Mucosa of gallbladder (tissue), 1 donor: ENCODE measurements at places on chromosomes 1 and 21.

DNA sequence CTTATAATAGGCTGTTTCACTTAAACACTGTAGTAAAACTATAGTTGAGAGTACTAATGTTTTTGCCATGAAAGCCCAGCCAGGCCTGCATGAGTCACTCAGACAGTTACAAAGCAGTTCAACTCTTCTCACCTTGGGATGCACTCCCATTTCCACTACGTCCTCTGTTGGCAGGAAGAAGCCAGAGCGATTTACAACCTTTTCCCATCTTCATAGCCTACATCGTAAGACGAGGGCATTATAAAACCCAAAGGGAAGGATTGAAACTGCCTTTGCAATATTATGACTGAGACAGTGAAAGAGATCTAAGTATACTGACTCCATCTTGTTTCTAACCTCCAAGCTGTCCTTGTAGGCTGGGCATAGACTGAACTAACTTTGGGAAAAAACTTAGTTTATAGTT lies 71.8 kb upstream of the CSF1 start:
- no peak for DNase-seq

DNA sequence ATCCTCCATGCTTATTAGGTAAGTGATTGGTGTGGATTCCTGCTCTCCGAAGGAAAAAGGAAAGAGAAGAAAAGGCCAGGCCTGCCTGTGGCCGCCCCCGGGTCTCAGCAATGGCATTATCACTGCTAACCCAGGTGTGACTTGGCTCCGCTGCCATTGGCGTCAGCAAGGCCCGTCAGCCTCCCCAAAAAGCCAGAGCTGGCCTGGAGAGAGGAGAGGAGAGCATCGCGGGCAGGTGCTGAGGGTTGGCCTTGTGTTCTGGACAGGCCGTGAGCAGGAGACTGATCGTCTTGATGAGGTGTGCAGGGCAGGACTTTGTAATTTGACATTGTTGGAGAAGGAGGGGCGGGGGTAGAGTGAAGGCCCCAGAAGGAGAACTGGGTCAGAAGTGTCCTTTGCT lies 186.4 kb downstream of the CAMTA1 start:
- DNase-seq = no peak

GRCh38 chr1:6157132-6157527 lies 23.0 kb downstream of the CHD5 start:
- DNase-seq = no peak

DNA sequence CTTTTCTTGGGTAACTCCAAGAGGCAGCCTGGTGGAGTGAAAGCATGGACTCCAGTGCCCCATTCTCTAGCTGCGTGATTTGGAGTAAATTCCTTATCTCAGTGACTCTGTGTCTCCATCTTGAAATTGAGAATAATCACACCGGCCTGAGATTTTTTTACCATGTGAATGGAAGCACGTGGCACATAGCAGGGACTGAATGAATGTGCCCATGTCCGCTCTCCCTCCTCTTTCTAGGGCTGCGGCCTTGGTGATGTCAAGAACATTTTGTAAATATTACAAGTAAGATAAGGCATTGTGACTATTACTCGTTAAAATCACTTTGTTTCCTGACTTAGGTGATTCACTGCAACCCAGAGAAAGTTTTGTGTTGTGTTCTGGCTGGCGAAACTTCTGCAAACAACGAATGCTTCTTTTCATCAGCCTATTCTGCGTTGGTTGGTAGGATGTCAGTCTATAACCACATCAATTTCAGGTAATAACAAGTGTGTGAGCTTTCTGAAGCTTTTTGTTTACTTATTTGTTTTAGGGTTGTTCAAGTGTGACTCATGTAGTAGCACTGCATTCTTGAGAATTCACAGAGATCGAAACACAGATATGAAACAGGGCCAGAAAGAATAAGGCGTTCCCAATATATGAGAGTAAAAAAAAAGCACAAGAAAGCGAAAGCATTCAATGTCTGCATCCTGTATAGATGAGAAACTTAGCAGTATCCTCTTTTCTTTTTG lies 135.7 kb upstream of the SLC45A1 start:
- DNase-seq = peak; percentile 74

- DNase-seq = no peak
These were observed 2.3 kb upstream of the TCP10L start for GRCh38 chr21:32587651-32588050.

GRCh38 chr1:29756085-29756484 lies 519.8 kb downstream of the PTPRU start:
- no peak for DNase-seq

- DNase-seq = no peak
These were observed 147.9 kb downstream of the GREM2 start for GRCh38 chr1:240464099-240464498.

DNA sequence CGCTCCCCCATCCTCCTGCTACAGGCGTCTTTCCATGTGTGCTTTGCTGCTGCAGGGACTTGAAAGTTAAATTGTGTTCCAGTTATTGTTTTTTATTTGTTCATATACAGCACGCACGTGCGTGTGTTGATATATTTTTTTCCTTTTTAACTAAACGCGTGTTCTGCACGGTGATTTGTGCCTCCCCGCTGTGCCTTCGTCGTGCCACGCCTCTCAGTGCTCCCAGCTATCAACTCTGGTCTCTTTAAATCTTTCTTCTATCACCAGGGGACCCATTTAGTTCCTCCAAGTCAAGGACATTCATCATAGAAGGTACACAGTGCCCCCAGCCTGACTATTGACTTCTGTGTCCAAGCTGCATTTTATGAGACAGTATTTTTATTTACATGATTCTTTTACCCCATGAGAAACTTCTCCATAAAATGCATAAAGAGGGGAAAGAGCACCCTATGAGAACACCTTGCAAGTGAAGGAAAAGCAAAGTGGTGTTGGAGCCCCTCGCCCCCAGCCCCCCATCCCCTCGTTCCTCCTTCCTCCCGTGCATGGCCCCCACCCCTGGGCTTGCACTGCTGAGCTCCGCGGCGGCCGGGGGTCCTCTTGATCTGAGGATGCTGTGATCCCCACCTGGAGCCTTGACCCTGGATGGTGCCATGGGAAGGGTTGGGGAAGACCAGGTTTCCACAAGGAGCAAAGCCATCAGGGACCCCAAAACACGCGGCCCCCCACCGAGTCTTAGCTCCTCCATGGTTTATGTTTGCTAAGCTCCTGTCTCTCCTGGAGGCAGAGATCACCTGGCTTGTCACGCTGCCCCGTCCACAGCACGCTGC lies 45.5 kb downstream of the KCNAB2 start:
- DNase-seq = no peak

DNA sequence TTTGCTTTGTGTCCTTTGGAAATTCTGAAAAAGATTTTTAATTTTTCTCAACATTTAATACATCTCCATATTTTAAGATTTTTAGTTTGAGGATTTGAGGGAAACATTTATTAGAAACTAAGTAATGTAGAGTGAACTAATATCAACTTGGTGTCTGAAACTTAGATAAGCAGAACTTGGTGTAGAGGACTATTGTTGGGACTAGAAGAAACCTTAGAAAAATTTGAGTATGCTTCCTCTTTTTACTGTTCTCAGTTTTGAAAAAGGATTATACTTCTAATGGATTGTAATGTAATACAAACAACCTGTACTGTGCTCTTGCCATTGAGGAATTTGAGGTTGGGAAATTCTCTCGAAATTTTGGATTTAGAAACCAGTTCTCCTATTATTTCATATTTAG lies 2.4 kb downstream of the FNBP1L start:
- DNase-seq = no peak

- DNase-seq = no peak
These were observed 2.8 kb downstream of the TGFB2 start for GRCh38 chr1:218347723-218348627.

GRCh38 chr1:26359981-26360806 lies 6.3 kb upstream of the CRYBG2 start:
- DNase-seq = no peak

- no peak for DNase-seq
These were observed 511.0 kb downstream of the OMA1 start for GRCh38 chr1:58035523-58035922.

- no peak for DNase-seq
These were observed 94.3 kb downstream of the DIRAS3 start for GRCh38 chr1:67956116-67956515.

- DNase-seq = no peak
These were observed 26.6 kb upstream of the CDC14A start for GRCh38 chr1:100325415-100326324.

DNA sequence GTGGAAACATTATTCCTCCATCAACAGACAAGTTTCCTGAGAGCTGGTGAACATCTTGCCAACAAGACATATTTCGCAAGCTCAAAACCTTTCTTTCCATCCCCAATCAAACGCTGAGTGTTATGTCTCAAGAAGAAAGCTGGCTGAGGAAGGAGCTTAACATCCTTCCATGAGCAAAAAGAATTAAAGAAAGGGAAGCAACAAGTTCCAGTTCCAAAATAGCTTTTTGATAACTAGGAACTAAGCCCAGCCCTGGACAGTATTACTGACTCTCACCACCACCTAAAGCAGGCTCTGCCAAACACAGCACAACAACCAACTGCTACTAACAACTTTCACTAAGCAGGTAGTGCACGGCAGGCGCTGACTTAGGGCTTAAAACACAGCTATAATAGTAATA lies 50.2 kb downstream of the CAPZB start:
- DNase-seq = no peak

DNA sequence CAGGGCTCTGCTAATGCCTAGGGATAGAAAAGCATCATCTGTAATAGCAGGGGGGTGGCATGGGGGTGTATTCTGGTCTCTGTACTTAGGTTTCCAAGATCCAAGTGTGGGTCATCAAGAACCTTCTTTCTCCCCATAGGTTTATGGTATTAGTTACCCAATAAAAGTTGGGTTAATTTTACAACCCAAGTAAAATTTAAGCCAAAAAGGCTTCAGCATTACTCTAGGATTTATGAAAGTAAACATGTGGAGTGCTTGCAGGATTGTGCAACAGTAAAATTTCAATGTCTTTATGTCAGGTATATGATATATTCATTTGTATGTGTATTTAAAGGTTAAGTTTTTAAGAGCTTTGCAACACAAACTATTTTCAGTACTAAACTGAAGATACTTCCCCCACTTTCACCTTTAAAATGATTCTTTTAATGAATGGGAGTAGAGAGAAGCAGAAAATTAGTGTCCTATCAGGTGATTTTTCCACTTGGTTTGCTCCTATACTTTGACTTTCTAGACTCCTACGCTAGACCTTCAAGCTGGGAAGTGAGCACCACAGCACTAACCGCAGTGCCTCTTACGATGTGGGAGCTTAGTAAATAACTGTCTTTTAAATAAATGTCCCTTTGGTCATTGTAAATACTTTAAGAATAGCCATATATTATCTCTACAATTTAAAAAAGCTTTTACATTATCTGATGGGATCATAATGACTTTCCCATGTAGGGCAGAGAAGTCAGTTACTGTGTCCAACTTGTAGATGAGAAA lies 67.8 kb upstream of the UBE2U start:
- no peak for DNase-seq

DNA sequence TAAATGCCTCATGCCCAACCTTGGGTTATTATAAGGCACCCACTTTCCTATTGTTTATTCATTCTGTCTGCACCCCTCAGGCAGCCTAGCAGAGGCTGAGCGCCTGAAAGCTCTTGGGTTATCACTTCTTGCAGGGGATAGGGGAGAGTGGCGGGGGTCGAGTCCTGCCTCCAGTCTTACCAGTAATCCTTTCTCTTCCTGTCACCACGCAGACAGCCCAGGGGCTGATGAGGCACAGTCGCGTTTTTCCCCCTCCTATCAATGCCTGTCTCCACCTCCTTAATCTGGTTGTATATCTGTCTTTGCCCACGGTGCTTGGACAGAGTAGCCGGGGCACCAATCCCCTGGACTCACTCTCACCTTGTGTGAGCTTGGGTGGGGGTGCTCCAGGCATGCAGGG lies 733.1 kb downstream of the MATN1 start:
- DNase-seq = no peak

GRCh38 chr1:180981596-180982387 lies 40.9 kb downstream of the STX6 start:
- no peak for DNase-seq

- DNase-seq = peak; percentile 31
These were observed 7.7 kb downstream of the PADI1 start for GRCh38 chr1:17212487-17213121.
